NK-92 treated with Interleukin-12 subunit alpha and Interleukin-12 subunit beta, amount 100 ng/mL, for 24 hours (cell line): ENCODE measurements at places on chromosomes 5 and 9.

DNA sequence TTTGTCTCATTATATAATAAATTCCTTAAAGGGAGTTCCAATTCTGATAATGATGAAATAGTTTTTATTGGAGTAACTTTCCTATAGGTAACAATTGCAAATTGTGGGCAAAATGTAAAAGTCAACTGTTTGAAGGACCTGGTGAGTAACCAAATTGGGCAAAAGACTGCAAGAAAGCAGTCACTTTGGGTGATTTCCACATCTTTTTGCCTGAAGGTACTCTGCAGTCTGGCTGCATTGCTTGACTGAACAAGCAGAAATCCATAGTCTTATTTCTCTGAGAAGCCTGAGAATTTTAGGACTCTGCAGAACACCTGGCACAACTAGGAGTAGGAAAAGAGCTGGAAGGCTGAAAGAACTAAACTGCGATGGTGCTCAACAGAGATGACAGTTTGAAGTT, 114.9 kb downstream of the HOMER1 start:
- no peak for DNase-seq

- DNase-seq, result no peak
Measured at GRCh38 chr9:93597871-93598646, 21.7 kb downstream of the PHF2 start.

- no peak for DNase-seq
Measured at GRCh38 chr9:116066221-116066620, 87.4 kb upstream of the PAPPA start.

DNA sequence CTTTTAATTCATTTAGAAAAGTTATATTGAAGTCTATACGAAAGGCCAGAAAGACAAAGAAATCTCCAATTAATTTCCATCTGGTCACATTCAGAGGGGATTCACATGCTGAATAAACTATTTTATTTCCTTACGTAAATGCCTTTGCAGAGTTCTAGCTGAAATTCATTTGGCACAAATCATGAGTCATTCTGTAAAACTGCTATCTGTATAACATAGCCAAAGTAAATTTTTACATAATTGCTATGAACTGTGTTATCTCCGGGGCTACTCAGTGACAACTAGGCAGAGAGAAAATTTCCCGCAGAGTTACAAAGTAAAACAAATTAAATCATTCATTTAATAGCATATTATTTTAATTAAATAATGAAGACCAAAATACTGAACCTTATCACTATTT, 463.2 kb upstream of the ADAMTS16 start:
- no peak for DNase-seq

GRCh38 chr9:93194221-93194625, 10.3 kb downstream of the WNK2 start:
- DNase-seq, result no peak

GRCh38 chr9:135667463-135668001, 4.4 kb downstream of the LCN9 start:
- DNase-seq, result no peak
